ENCODE measurements at places on chromosomes 7 and 10.
A peak's percentile ranks its signal among the peaks of the same experiment; 100 is the strongest.

DNA sequence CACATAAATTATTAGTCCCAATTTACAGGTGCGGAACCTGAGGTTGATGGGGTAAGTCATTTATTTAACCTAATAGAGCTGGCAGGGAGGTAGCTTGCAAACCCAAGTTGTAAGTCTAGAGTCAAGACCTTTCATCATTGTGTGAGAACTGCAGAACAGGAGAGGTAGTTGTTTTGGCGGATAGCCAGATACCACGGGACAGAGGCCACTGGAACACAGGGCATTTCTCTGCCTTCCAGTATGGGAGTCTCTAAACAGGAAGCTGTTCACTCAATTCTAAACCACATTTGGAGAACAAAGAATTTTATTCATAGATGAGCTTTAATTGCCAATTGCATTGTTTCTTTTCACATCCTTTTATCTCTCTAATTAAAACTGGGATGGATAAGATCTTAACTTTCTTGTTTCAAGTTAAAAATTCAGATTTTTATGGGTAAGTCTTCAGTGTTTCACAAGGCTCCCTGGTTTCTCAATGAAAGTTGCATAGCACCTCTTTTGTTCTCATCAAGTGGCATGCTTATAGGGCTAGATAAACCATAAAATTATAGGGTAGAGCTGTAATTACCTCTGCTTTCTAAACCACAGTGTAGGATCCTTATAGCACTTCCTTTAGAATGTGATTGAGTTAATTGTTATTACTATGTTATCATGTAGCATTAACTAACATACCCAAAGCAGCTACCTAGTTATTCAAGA is 489.0 kb downstream of the GATA3 start:
- no peak for DNase-seq

- DNase-seq = no peak
Observed at GRCh38 chr7:44141221-44141850, at the start of gene MYL7. Gene MYL7 (minus strand): TSS chr7:44141332. CDS start chr7:44141305, 27 bp downstream.

DNA sequence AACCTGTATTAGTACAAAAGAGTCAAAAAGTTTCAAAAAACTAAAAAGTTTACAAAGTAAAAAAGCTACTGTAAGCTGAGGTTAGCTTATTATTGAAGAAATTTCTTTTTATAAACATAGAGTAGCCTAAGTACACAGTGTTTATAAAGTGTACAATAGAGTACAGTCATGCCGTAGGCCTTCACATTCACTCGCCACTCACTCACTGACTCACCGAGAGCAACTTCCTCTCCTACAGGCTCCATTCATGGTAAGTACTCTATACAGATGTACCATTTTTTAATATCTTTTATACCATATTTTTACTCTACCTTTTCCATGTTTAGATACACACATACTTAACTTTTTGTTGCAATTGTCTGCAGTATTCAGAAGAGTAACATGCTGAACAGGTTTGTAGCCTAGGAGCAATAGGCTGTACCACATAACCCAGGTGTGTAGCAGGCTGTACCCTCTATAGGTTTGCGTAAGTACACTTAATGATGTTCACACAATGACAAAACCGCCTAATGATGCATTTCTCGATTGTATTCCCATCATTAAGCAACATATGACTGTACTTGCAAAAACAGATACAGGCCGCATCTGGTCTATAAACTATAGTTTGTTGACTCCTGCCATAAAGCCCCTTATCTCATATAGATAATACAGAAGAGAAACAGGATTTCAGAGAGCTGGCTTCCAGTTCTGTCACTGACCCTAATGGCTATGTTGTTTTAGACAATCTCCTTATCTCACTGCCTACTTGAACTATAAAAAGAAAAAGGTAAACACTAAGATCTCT is 438.8 kb downstream of the HTR7 start:
- DNase-seq = peak; percentile 90

- no peak for DNase-seq
Observed at GRCh38 chr7:127619681-127620405, 1.9 kb upstream of the PAX4 start.

GRCh38 chr10:60212195-60212594 is 177.5 kb downstream of the ANK3 start:
- DNase-seq = no peak

GRCh38 chr10:118445535-118445934 is 103.4 kb upstream of the FAM204A start:
- DNase-seq = no peak

DNA sequence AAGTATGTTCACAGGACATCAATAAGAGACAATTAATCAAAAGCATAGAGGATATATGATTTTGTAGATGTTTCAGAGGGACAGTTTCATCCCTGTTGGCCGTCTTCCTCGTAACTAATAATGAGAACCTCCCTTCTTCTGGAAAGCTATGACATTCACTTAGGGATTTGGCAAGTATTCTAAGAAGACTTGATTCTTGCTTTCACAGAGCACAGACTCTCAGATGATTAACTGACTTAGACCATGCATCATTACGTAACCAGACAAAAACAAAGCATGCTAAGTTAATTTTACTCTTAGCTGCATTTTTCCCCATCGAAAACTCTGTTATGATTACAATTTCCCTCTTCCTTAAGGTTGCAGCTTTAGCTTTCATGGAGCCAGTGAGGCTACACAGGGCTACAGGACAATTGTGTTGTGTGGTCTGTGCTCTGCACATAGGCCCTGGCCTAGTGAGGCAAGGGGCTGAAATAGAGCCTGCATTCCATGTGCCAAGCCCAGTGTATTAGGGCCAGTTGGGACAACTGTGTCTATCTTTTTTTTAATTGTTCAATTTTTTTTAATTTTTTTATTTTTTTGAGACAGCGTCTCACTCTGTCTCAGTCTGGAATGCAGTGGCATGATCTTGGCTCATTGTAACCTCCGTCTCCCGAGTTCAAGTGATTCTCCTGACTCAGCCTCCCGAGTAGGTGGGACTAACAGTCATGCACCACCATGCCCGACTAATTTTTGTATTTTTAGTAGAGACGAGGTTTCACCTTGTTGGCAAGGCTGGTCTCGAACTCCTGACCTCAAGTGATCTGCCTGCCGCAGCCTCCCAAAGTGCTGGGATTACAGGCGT is 105.3 kb downstream of the PLXDC2 start:
- DNase-seq = peak; percentile 78

DNA sequence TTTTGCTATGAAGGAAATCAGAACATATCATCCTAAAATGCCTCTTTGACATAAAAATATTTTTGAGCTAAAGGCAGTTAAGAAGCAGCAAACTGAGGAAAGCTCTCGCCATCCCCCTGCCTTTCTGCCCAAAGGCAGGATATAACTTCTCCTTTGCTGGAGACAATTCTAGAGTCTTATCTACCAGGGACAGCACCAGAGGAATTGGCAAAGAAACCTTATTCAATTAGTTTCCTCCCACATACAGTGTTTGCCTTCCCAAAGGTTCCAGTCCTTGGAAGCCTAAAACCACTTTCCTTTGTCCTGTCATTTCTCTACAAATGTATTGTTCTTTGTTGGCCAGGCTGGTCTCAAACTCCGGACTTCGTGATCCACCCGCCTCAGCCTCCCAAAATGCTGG is 33.7 kb downstream of the MASTL start:
- DNase-seq = no peak

DNA sequence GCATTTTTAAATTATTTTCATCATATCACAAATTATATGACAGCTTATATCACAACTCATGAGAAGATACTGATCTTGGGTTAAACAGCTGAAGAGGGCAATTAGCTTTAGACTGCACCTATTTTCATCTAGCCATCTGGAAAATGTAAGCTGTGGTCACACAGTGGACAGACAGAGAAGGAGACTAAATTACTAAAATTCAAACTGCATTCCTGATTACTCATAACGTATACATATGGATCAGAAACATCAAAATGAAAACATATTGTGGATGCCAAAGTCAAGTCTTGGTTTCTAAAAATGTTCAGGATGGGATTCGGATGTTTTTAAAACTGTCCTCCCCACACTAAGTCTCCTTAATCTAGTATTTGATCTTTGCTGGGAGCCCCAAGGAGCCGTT is 6.6 kb downstream of the BBIP1 start:
- DNase-seq = peak; percentile 28

DNA sequence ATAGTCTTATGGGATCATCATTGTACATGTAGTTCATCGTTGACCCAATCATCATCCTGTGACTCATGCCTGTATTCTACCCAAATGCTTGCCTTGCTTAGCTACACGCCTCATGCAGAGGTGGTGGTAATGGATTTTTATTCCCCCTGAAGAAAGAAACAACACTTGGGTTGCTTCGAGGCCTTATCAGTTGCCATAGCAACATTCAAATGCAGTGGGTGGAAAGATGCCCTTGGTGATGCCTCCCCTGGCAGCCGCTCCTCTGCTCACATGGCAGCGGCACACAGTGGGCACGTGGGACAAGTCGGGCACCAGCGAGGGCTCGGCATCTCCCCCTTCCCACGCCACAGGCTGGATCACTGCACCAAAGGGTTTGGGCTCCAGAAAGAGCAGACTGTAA is 54.0 kb upstream of the NMT2 start:
- no peak for DNase-seq

DNA sequence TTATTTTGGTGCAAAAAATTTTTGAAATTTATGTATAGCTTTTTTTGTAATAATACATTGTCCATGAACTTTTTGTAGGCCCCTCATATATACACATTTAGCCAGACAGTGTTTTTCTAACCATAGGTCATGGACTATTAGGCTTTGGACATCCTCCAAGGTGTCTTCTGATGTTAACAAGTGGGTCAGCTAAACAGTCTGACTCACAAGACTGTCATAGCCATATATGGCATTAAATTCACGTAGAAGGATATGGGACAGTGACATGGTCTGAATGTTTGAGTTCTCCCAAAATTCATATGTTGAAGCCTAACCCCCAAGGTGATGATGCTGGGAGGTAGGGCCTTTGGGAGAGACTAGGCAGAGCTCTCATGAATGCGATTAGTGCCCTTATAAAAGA is 14.0 kb upstream of the NUB1 start:
- peak; percentile 25 for DNase-seq

GRCh38 chr7:98771519-98771918 is 98.3 kb downstream of the TMEM130 start:
- DNase-seq = peak; percentile 20

- DNase-seq = no peak
Observed at GRCh38 chr10:114323023-114323422, 81.3 kb downstream of the AFAP1L2 start.

DNA sequence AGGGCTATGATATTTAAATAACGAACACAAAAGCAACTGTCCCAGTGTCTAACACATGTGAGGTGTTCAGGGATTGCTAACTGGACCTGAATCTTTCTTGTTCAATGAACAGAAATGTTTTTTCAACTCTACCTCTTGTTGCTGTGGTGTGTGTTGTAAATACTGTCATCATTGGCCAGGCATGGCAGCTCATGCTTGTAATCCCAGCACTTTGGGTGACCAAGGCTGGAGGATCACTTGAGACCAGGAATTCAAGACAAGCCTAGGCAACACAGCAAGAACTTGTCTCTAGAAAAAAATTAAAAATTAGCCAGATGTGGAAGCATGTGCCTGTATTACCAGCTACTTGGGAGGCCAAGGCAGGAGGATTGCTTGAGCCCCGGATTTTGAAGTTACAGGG is 1250.9 kb downstream of the TYW1 start:
- no peak for DNase-seq

DNA sequence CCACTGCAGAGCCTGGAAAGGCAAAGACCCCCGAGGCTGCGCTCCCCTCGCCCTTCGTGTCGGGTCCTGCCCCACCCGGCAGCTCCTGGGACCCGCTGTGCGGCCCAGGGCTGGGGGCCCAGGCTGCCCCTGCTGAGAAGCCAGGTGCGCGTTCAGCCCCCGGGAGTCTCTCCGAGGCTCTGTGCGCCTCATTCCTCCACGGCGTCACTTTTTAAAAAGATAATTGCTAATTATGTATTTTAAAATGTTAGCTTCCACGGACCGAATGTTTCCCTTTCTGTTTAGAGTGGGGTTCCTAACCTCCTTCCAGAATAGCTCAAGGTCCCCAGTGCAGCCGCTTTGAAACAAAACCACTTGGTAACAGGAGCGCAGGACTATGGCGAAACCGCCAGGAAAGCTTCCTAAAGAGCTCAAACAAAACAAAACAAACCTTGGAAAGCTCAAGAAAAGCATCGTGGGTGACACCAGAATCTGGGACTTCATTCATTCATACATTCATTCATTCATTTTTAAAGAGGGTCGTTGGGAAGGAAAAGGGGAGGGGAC is 45.6 kb downstream of the PDIA4 start:
- DNase-seq = peak; percentile 63

- DNase-seq = no peak
Observed at GRCh38 chr7:139112741-139113250, 3.3 kb upstream of the ZC3HAV1 start.

DNA sequence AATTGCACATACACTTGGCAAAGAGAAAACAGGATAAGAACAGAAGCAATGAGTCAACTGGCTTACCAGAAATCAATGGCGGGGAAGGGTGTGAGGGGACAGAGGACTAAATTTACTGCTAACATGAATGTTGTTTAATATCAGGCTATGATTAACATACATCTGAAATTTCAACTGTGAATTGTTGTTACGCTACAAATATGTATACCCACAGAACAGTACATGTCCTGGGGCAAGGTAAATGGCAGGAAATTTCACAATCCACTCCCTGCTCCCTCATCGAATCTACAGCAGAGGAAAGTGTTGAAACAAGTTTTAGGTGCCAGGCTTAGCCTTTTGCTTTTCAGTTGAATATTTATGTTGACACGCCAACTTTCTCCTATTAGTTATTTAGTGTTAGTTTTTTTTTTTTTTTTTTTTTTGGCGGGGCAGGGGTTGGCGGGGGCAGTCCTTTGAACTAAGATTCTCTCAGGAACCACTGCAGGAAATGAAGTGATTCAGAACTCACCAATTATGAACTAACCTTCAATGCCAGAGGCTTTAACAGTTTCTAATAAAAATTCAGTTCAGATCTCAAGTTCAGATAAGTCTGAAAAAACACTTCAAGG is 99.0 kb downstream of the UBE2H start:
- DNase-seq = peak; percentile 76

- no peak for DNase-seq
Observed at GRCh38 chr7:31508823-31509222, 5.1 kb upstream of the ITPRID1 start.

- no peak for DNase-seq
Observed at GRCh38 chr7:47231032-47231431, 350.9 kb downstream of the TNS3 start.
